ENCODE measurements at places on chromosomes 4 and X.

DNA sequence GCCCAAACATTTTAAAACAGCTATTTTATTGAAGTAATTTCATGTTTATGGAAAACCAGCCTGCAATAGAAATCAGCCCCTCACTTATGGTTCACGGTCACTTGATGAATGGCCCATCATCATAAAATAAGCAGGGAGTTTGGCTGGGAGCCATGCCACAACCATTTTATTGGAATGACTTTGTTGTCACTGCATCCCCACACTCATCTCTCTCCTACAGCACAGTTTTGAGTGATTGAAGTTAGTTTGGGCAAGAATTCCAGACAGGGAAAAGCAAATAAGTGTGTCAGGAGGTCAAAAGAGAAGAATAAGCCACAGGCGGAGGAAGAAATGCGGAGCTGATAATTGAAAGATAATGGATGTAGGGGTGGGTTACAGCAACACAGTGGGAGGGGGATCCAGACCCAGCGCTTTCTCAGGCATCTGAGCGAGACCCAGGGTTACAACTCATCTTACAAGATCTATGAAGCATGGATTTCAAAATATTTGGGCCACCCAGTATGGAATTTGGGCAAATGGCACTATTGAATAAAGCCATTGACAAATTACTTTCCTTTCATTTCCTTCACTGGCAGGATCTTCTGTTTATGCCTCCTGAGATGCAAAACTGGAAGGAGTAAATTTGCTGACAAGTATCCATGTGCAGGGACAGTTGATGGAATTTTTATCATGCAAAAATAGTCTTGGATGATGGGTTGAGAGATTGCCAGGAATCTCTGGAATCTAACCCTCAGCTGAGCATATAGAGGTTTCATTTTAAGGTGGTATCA lies 100.8 kb downstream of the SHROOM3 start:
- DNase-seq, result no peak

DNA sequence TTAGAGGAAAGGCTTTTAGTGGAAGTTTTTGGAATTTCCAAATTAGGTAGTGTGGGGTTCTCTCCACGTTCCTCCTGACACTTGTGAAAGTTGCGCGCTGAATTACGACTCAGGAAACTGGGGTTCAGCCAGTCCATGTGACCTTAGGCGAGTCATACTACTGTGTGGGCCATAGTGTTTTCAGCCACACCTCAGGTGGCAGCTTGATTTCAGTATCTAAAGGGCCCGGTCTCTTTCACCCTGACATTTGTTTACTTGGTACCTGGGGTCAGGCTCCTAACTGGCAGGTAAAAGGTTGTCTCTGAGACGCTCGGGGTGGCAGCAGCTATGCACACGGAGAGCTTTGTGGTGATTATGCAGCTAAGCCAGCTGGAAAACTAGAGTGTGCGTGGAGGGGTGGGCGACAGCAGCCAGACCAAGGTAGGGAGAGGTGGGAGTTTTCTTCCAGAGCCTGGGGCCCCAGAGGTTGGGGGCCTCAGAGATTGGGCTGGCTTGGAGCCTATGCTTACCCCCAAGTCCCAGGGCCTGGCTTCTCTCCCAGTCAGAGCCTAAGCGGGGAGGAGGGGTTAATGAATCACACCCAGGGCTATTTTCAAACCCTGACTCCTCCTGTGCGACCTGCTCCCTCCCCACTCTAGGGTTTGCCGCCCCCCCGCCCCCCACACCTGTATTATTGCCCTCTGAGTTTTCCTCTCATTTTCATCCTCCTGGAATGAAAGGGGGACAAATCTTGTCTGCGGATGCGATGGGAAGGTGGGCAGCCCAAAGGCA lies 47.2 kb downstream of the STARD8 start:
- DNase-seq, result peak; percentile 70

DNA sequence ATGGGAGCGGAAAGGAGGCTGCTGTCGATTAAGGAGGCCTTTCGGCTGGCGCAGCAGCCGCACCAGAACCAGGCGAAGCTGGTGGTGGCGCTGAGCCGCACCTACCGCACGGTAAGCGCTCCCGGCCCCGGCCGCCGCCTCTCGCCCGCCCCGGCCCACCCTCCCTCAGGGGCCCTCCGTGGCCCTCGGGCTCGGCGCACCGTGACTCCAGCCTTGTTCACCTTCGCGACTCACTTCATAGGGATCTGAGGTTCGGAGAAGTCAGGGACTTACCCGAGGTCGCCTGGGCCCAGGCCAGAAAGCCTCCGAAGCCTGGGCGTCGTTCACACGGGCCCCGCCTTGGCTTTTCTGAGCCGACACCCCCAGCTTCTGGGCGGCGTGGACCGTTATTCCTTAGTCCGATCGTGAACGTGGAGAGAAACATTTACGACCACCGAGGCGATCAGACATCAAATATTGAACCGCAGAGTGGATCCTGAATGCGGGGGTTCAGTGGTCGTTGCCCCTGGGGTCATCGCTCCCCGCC lies 362 bp downstream of the NCAPG start:
- DNase-seq, result no peak

GRCh38 chrX:150084496-150085229 lies 146.4 kb upstream of the EOLA2 start:
- DNase-seq, result no peak
